ENCODE measurements at places on chromosomes 5 and 9. TPM values are rescaled to one million over a fixed set of nuclear protein-coding genes. Genes with fewer than 3 reads are reported as not detected.

The TLX3 gene
- not detected for total RNA-seq

The TMEM215 gene
- not detected for total RNA-seq

The SLC6A7 gene
- total RNA-seq: not detected

The CERCAM gene
- 67.5 TPM for total RNA-seq

The PCDHA2 gene
- 0.06 TPM for total RNA-seq

The IRX4 gene
- under 0.01 TPM for total RNA-seq
